Camera-type eye (tissue), 1 donor: ENCODE measurements at places on chromosomes 5 and 9. TPM values are rescaled to one million over a fixed set of nuclear protein-coding genes. Genes with fewer than 3 reads are reported as not detected.

The PCDHB13 gene
- 11.2 TPM for total RNA-seq

The TAF1L gene
- not detected for total RNA-seq

The WDR31 gene
- total RNA-seq, result 17.2 TPM

The NEK6 gene
- total RNA-seq, result 47.9 TPM

The IFNA2 gene
- not detected for total RNA-seq
